ENCODE measurements at places on chromosomes 12 and 14.

GRCh38 chr14:65560340-65561027 lies 148.0 kb downstream of the FUT8 start:
- no peak for DNase-seq

- no peak for DNase-seq
These were observed 180.1 kb upstream of the CCDC196 start for GRCh38 chr14:66306101-66306500.

- DNase-seq, result no peak
These were observed 9.1 kb upstream of the CCDC198 start for GRCh38 chr14:57502586-57503254.

DNA sequence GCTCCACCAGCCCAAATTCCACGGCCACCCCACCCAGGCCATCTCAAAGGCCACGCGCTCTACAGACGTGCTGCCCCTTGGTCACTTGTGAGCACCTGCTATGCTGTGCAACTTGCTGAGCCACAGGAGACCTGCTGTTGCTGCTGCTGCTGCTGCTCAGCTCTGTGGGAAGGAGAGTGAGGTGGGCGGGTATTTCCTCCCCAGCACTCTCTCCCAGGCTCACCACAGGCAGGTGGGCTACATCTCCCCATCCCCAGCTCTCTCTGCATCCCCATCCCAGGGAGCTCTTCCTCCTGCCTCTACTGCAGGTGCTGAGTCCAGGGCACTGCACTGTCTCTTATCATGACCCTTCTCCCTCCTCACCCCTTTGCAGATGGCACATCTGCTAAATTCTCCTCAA lies 306.9 kb downstream of the BCL11B start:
- no peak for DNase-seq

DNA sequence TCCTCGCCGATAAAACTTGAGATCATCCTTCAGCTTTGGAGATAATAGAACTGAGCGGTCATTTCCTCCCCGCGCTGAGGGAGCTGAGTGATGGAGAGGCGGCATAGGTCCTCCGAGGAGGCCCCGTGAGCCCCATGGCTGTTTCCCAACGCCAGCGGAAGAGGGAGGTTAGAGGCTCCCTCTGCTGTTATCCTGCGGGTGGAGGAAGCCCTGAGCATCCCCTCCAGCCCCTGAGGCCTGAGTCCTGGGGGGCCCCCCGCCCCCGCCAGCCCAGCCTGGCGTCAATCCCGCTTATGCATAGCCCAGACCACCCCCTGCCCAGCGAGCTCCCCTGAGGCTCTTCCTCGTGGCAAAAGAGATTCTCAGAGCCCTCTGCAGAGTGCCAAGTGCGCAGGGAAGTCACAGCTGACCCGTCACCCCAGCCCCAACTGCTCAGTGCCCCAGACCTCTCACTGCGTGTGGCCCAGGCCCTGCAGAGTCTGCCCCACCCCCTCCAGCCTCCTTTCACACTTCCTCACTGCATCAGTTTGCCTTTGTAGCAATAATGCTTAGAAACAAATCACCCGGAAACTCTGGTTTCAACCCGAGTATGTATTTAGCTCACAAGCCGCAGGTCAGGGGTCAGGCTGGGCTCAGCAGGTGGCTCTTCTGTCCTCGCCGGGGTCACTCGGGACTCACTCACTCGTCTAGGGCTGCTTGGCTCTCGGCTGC lies 44.7 kb upstream of the GALNT9 start:
- DNase-seq, result peak; percentile 38

DNA sequence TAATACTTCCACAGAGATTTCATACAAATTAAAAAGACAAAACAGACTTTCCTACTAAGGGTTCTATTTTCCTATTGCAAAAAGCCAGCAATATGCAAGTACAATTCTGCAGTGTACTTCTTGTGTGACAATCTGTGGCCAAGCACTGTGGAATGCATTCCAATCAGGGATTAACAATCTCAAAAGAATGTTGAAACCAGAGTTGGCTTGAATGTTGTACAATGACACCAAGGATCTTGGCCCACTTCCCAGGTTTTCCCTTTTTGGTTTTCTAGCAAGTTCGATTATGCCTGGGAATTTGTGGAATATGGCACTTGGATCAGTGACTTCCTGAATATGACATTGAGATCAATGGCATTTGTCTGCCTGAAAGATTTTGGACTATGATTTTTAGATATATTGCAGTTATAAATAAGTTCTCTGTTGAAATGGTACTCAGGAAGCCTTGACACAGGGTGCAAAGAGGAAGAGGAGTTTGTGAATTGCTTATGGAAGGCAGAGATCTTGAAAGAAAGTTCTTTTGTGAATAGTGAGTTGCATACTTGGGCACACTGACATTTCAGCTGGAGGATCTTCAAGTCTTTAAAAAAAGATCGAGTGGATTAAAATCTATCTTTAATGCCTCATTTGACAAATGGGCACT lies 81.4 kb upstream of the FERMT2 start:
- DNase-seq, result no peak

GRCh38 chr12:820336-820735 lies 68.0 kb downstream of the WNK1 start:
- no peak for DNase-seq

GRCh38 chr12:19236656-19237055 lies 107.1 kb downstream of the PLEKHA5 start:
- no peak for DNase-seq

DNA sequence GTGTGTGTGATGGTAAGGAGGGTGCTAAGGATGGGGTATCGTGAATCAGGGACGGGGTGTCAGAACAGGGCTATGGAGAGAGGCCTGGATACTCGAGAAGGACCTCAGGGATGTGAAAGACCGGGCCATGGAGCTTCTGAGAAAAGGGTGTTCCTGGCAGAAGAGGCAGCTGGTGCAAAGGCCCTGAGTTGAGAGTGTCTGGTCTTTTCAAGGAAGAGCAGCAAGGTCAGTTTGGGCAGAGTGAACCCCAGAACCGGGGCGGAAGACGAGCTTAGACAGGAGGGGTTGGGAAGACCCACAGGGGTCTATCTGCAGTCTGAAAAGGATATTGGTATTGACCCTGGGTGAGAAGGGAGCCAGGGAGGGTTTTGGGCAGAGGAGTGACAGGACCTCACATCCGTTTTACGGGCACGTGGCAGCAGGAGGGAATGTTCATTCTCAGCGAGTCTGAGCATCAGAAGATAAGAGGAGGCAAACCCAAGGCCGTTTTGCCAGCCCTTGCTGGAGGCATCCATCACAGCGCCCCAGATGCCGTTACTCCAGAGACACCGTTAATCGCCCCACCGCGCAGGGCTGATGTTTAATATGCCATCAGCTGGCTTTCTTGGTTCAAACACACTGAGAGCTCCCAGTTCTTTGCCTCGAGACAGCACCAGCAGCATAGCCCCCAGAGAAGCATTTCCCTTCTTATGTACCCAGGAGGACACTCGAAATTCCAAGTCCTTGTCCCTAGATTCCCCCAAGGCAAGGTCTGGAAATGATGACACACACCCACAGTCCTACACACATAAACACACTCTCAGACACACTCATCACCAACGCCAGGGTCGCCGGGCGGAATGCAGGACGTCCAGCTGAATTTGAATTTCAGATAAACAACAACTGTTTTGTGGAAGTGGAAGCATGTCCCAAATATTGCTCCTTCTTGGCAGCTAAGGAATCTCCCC lies 41.4 kb upstream of the EML1 start:
- no peak for DNase-seq

DNA sequence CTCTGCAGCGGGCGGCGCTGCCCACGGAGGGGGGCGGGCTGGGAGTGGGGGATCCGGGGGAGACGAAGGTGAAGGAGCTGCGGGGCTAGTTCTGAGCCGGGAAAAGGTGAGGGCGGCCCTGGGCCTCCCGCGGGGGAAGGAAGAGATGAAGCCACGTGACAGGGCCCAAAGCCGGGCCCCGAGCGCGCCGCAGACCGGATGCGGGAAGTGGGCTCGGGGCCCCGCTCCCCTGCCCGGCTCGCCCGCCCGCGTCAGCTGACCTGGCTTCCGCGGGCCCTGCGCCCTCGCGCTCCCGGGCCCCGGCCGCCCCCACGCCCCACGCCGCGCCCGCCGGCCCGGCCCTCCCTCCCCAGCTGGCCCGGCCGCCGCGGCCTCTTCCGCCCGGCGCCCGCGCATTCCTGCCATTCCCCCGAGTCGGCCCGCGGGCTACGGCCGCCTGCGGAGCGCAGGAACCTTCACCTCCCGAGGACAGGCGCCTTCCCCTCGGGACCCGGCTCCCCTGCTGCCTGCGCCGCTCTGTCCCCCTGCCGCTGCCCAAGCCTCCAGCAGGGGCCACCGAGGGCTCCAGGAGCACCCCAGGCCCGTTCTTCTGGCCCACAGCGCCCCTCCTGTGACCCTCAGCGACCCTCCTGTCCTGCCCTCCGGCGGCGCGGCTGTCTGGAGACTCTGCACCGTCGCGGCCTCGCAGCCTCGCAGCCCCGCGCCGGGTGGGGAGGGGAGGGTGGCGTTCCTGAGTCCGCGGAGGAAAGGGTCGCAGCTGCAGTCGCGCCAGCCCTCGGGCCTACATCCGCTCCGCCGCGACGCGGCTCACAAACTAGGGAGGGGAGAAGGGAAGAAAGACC lies 20.4 kb downstream of the NINJ2 start:
- DNase-seq, result no peak

DNA sequence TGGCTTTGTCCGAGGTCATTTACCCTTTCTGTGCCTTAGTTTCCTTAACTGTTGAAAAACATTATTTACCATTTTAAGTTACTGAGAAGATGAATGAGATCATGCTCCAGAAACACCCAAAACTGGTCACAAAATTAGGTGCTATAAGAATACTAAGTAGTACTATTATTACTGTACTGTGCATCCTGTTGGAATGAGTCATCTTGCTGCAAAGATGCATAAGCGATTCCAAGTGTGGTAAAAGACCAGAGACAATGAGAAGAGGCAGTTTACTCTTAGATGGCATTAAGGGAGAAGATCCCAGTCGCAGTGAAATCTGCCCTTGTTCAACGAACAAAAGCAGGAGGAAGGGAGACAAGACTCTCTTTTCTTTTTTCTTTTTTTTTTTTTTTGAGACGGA lies 4.2 kb upstream of the PLEKHA5 start:
- no peak for DNase-seq

- DNase-seq, result no peak
These were observed 1136.7 kb downstream of the TMEM121 start for GRCh38 chr14:106662936-106663550.

DNA sequence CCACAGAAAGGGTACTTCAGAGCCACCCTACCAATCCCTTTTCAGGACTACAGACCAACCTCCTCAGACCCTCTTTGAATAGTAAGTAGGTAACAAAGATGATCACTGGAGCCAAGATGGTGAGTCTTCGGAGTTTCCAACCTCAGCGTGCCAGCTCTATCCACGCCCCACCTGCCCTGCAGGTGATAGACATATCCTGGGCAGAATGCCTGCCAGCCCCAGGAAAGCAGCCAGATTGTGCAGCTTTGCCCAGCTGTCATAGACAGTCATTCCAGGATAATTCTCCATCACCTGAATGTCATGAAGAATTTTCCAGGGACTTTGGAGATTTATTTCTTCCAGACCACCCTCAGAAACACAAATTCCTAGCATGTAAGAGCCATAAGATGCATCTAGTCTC lies 434.4 kb downstream of the RGS6 start:
- DNase-seq, result no peak

GRCh38 chr14:65336191-65336591 lies 76.3 kb upstream of the FUT8 start:
- no peak for DNase-seq

DNA sequence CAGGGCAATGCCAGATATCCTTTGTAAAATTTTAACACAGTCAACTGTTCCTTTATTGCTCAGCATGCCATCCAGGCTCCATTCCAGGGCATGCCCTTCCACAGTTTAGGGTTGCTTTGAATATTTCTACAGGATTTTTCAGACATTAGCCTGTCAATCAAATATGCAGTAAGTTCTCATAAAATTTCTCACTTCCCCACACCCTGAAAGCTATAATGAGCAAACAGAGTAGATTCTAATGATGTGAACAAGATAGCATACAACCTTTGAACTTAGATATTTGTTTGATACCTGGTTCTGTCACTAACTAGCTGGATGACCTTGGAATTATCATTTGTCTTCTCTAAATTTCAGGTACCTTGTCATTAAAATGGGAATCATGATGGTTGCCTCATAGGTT lies 251.2 kb downstream of the SYT1 start:
- DNase-seq, result no peak

GRCh38 chr12:43501703-43502102 lies 50.3 kb downstream of the ADAMTS20 start:
- DNase-seq, result no peak

- no peak for DNase-seq
These were observed 6.3 kb upstream of the EVL start for GRCh38 chr14:100058777-100059437.

- no peak for DNase-seq
These were observed 95.5 kb downstream of the TMX1 start for GRCh38 chr14:51335531-51335930.

- DNase-seq, result no peak
These were observed 67.9 kb downstream of the BMP4 start for GRCh38 chr14:53888535-53889386.

DNA sequence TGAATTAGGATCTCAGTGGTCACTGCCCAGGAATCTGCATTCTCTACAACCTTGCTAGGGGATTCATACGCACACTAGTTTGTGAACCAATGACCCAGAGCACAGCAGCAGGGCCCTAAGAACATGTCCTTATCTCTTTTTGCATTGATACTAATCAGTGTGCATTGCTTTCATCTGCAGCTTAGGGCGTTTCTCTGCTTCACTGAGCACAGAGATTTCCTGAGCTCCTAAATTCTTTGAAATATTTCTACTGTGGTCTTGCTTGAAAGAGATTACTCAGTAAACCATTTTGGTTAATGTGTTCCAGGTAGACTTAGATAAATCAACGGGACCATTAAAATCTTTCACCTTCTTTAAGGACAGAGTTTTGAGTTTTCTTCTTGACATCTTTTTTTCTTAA lies 351.3 kb upstream of the KITLG start:
- no peak for DNase-seq

DNA sequence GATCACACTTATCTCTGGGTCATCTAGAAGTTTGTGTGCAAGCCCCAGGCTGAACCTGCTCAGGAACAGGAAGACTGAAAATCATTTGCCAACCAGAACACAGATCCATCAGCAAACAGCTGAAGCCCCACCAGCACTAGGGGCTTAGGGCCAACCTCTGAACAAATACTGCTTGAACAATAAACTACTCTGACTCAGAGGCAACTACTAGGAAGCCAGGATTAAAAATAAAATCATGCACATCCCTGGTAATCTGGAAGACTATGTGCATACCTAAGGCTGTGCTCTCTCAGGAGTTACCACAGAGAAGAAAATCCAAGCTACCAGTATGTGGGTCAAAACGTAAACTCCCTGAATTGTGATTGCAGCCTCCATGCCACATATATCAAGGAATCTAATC lies 15.9 kb downstream of the GALNT8 start:
- no peak for DNase-seq

GRCh38 chr12:105858981-105859710 lies 279.6 kb downstream of the NUAK1 start:
- DNase-seq, result no peak

GRCh38 chr14:85444635-85445034 lies 85.3 kb upstream of the FLRT2 start:
- DNase-seq, result no peak

- no peak for DNase-seq
These were observed 7.7 kb downstream of the FBXW8 start for GRCh38 chr12:116918464-116918863.

- DNase-seq, result no peak
These were observed 76.7 kb upstream of the TTC7B start for GRCh38 chr14:90892970-90893369.

- no peak for DNase-seq
These were observed 587 bp downstream of the SELPLG start for GRCh38 chr12:108633081-108633533.

All from RWPE2 (cell line).